Stimulated activated naive B cell treated with anti-CD40 and anti-IgM and Interleukin-4, amounts not matched to agents 10 μg/mL and 1 μg/mL and 100 μg/mL, for 72 hours (primary cell): ENCODE measurements at places on chromosomes 13 and 19.

- DNase-seq = no peak
Observed at GRCh38 chr13:47656651-47657050, 344.4 kb downstream of the SUCLA2 start.

DNA sequence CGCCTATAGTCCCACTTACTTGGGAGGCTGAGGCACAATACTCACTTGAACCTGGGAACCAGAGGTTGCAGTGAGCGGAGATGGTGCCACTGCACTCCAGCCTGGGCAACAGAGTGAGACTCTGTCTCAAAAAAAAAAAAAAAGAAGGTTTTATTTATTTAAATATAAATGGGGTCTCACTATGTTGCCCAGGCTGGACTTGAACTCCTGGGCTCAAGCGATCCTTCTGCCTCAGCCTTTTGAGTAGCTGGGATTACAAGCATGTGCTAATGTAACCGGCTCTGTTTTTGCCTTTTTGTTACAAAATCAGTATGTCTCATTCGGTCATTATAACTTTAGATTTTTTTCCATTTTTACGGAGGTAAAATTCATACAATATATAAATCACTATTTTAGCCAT lies 24.2 kb downstream of the FBXO27 start:
- DNase-seq = no peak

- DNase-seq = no peak
Observed at GRCh38 chr13:91907398-91907797, 509.0 kb downstream of the GPC5 start.

GRCh38 chr19:1582201-1582600 lies 10.5 kb downstream of the MBD3 start:
- no peak for DNase-seq

DNA sequence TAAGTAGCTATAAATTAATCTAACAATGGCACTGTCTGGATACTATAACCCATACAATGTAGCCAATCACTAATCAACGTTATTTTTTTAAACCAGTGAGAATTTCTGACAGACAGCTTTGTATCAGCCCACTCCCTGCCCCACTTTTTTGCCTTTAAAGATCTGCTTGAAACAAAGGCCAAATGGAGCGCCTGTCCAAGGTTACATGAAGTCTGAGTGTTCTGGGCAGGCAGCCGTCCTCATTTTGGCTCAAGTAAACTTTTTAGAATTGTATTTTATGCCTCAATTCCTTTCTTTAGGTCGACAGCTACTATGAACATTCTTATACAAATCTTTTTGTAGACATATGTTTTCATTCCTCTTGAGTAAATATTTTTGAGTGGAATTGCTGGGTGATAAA lies 6.2 kb downstream of the IFT88 start:
- no peak for DNase-seq

DNA sequence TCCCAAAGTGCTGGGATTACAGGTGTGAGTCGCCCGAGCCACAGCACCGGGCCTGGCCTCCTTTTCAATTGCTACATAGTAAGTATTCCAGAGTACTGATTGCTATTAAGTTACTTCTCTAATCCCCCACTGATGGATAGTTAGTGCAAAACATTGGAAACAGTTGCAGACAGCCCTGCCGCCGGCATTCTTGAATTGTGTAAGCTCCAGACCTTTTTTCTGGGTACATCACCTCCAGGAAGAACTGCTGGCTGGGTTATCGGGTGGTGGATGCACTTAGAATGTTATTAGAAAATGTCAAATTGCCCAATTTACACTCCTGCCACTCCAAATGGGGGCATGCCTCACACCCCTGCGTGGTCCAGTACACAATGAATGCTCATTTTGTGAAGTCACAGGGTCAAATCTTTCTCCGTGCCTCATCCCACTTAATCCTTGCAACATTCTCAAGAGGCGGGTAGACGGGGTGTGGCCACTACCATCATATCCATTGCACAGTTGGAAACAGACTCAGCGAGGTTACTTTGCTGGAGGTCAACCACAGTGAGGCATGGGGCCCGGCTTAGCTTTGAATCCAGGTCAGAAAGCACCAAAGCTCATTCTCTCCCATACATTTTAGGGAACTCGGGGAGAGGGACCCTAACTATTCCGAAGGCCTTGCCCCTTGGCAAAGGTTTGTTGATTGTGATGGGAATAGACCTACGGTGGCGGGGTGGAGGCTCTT lies 1.0 kb upstream of the KDM4B start:
- no peak for DNase-seq

- no peak for DNase-seq
Observed at GRCh38 chr19:4682417-4683200, 12.5 kb upstream of the MYDGF start.

DNA sequence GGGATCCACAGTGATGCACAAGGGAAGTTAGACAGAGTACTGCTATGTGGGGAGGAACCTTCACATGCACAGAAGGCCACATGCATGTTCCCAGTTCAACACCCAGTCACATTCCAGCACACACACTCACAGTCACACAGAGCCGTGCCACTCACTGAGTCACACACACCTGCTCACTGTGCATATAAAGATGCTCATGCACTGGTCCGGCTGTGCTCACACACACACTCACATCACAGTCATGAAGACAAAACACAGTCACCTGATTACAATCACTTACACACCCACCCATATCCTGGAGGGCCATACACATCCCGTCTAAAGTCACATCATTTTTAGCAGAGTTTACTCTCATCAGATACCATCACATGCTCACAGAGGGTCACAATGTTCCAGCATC lies 478 bp downstream of the CLC start:
- DNase-seq = no peak

- DNase-seq = no peak
Observed at GRCh38 chr19:16051254-16052025, 24.9 kb upstream of the TPM4 start.

DNA sequence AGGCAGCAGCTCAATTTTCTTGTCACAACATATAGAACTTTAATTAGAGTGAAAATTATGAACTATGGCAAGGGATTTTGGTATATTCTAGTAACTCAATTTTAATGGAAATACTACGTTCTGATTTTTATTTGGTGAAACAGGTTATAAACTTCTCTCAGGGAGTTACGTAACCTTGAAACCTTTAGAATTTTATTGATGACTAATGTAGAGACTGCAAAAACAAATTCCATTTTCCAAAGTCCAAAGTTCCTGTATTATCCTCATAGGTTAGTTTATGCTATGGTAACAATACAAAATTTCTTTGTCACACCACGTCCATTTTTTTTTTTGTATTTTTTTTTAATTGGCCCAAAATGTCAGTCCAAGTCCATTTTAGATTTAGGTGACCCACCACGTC lies 185.7 kb downstream of the KLF5 start:
- DNase-seq = no peak

DNA sequence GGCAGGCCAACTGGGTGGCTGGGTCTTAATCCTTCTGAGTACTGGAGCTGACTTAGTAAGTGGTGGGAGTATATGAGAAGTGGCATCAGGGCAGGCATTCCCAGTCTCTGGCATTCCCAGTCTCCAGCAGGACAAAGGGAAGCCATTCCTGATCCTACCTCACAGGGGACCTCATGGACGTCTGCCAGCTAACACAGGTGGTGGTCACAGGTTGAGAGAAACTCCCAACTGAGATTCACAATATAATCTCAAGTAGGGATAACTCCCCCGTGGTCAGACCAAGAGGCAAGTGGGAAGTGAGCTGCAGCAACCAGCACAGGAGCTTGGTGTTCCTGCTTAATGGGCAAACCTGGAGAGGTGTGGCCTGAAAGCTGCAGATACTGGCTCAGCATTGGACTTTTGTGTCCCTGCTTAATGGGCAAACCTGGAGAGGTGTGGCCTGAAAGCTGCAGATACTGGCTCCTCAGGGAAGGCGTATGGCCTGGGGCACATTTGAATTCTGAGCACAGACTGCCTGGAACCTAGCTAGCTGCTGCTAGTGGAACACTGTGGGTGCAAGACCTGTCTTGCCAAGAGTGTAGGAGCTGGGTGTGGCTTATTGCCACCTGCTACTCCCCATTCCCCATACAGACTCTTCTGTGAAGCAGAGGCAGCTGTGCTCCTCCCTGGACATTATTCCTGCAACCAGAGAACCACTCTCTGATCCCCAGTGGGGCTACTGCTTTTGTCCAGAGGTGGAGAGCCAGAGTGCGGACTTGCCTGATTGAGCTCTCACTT lies 25.9 kb upstream of the OR10H2 start:
- no peak for DNase-seq

GRCh38 chr13:26377038-26377437 lies 123.1 kb downstream of the CDK8 start:
- no peak for DNase-seq

GRCh38 chr19:19388568-19389555 lies 16.6 kb upstream of the GATAD2A start:
- no peak for DNase-seq
